ENCODE measurements at places on chromosomes 1 and 21.

DNA sequence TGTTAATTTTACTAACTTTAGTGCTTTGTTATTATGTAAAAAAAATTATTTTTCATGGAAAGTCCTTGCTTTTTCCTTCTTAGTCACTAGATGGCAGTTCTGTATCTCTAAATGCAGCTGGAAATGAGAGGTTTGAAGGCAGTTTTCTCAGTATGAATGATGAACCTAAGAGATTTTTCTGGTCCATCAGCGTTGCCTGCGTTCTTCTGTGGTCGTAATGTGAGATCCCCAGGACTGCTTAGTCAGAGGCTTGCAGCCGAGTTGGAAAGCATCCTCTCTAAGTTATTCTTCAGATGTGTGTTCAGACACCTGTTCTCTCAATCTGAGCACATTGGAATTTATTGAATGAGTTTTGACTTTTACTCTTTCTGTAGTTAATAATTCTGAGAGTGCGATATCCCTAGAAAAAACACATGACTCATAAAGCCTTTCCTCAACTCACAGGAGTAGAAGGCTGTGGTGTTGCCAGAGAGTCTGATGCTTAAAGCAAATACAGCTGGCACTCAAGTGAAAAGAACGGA is 99.3 kb downstream of the FMN2 start:
- peaks cover 16% of the 10 kb centered on the region for H3K36me3 ChIP-seq
- H3K27ac ChIP-seq: peak overlapping the region; percentile 75
- peaks cover 15% of the 10 kb centered on the region for H3K4me1 ChIP-seq
- no peak overlapping the region for H3K4me3 ChIP-seq
- DNase-seq: peak; percentile 49

DNA sequence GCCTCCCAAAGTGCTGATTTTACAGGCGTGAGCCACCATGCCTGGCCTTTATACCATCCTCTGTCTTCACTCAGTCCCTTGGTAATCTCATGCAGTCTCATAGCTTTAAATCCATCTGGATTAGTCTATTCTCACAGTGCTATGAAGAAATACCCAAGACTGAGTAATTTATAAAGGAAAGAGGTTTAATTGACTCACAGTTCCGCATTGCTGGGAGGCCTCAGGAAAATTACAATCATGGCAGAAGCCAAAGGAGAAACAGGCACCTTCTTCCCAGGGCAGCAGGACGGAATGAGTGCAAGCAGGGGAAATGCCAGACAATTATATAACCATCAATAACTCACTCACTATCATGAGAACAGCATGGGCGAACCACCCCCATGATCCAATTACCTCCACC is 49.1 kb upstream of the CPLANE2 start:
- H3K27me3 ChIP-seq: no peaks in the 10 kb centered on the region
- no peak for DNase-seq
- no peak overlapping the region for H3K4me3 ChIP-seq
- H3K36me3 ChIP-seq: 0 out of 2 replicates have a peak, but pooled peaks cover 2% of the 10 kb centered on the region
- no peaks in the 10 kb centered on the region for H3K4me1 ChIP-seq

GRCh38 chr1:181772714-181773113 is 288.8 kb downstream of the ZNF648 start:
- no peaks in the 10 kb centered on the region for H3K4me1 ChIP-seq
- no peaks in the 10 kb centered on the region for H3K36me3 ChIP-seq
- H3K4me3 ChIP-seq: no peak overlapping the region
- no peaks in the 10 kb centered on the region for H3K27me3 ChIP-seq
- H3K27ac ChIP-seq: no peak overlapping the region
- DNase-seq: no peak

DNA sequence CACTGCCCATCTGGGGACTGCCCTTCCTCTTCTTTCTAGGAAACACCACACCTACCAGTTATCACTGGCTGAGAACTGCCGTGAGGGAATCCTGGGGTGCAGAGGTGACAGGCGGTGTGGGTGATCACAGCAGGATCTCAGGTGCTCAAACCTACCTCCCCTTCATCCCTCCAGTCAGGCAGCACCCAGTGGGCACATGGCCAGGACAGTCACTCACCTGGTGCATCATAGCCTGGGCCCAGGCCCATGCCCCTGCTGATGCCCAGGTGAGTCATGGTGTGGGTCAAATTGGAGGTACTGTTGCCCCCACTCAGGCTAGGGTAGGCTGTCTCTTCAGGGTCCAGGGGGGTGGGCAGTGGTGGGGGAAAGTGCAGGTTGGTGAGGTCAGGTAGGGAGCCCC is 5.3 kb upstream of the DENND4B start:
- H3K27me3 ChIP-seq: no peaks in the 10 kb centered on the region
- H3K27ac ChIP-seq: no peak overlapping the region
- H3K4me3 ChIP-seq: no peak overlapping the region
- H3K36me3 ChIP-seq: peaks cover 9% of the 10 kb centered on the region
- peaks cover 22% of the 10 kb centered on the region for H3K4me1 ChIP-seq
- no peak for DNase-seq

DNA sequence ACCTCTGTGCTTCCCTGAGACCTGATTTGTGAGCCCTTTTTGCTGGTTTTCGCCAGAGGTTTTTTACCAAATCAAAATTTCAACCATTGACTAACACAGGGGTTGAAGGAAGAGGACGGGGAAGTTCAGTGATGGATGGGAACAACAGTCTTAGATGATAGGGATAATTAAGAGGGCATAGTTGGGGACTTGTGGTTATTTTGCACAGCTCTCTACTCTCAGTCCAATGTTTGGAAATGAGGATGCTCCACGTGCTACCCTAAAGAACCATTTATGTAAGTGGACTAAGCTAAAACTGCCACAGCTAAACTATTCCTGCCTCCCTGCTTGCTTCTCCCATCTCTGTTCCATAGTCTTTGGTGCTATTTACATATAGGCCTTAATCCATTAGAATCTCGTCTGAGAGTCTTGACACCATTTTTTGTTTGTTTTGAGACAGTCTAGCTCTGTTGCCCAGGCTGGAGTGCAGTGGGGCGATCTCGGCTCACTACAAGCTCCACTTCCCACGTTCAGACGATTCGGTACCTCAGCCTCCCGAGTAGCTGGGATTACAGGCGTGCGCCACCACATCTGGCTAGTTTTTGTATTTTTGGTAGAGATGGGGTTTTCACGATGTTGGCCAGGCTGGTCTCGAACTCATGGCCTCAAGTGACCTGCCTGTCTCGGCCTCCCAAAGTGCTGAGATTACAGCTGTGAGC is 684 bp upstream of the MCL1 start:
- no peak for DNase-seq
- no peaks in the 10 kb centered on the region for H3K4me1 ChIP-seq
- peaks cover 40% of the 10 kb centered on the region for H3K36me3 ChIP-seq

- no peaks in the 10 kb centered on the region for H3K27me3 ChIP-seq
- H3K4me3 ChIP-seq: no peak overlapping the region
- no peaks in the 10 kb centered on the region for H3K4me1 ChIP-seq
- peaks cover 54% of the 10 kb centered on the region for H3K36me3 ChIP-seq
Observed at GRCh38 chr1:97864615-97865014, 56.2 kb downstream of the DPYD start.

- H3K27me3 ChIP-seq: peaks cover 28% of the 10 kb centered on the region
- H3K27ac ChIP-seq: no peak overlapping the region
- no peak overlapping the region for H3K4me3 ChIP-seq
Observed at GRCh38 chr1:152759453-152760173, 1.8 kb downstream of the KPRP start.

GRCh38 chr1:219340796-219341195 is 167.1 kb downstream of the LYPLAL1 start:
- peak overlapping the region; percentile 28 for H3K27ac ChIP-seq
- H3K4me1 ChIP-seq: peaks cover 2% of the 10 kb centered on the region
- DNase-seq: no peak
- no peak overlapping the region for H3K4me3 ChIP-seq
- no peaks in the 10 kb centered on the region for H3K36me3 ChIP-seq

DNA sequence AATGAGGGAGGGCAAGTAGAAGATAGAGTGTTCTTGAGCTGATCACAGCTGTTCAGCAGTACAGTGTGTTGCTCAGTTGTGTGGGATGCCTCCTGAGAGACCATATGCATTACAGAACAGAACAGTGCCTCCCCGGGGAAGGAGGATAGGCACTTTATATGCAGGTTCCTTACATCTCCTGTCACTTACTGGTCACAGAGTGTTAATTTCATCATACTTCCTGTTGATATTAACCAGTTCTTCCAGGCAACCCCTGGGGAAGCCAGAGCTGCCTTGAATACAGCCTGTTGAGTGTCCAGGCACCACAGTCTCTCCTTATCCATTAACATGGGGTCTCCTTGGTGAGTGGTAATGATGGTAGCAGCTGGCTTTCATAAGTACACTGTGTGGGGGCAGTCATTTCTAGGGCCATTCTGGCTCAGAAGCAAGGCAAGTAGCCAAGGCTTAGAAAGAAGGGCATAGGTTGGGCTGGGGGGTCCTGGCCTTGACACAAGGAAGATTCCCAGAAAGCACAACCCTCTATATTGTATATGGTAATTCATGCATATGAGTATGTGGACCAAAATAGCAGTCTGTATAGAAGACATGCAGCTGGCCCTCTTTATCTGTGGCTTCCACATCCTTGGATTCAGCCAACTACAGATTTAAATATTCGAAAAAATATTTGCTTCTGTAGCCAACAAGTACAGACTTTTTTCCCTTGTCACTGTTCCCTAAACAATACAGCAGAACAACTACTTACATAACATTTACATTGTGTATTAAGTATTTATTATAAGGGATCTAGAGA is 142.4 kb downstream of the ZP4 start:
- no peaks in the 10 kb centered on the region for H3K4me1 ChIP-seq
- H3K4me3 ChIP-seq: no peak overlapping the region
- no peaks in the 10 kb centered on the region for H3K27me3 ChIP-seq
- H3K27ac ChIP-seq: no peak overlapping the region
- no peaks in the 10 kb centered on the region for H3K36me3 ChIP-seq

DNA sequence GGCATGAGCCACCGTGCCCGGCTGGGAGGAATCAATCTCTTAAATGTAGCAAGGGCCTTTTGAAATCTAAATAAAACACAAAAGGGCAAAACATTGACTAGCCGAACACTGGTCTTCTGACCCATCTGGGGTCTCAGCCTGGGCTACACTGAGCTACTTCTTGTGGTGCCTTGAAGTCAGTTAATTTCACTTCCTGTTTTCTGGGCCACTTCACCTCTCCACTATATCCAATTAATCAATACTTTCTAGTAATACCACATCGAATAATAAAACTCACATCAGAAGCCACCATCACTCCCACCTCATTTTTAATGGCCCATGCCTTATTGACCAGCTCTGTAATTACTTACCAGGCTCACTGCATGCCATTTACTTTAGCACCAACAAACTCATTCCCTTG is 138.0 kb upstream of the SAMSN1 start:
- no peaks in the 10 kb centered on the region for H3K4me1 ChIP-seq
- no peaks in the 10 kb centered on the region for H3K27me3 ChIP-seq
- no peak overlapping the region for H3K27ac ChIP-seq
- H3K36me3 ChIP-seq: no peaks in the 10 kb centered on the region

GRCh38 chr1:12577020-12577419 is 41.0 kb downstream of the DHRS3 start:
- no peak overlapping the region for H3K27ac ChIP-seq
- no peak for DNase-seq
- H3K4me1 ChIP-seq: peaks cover 6% of the 10 kb centered on the region

GRCh38 chr1:190129366-190129765 is 348.3 kb downstream of the BRINP3 start:
- no peaks in the 10 kb centered on the region for H3K36me3 ChIP-seq
- H3K27ac ChIP-seq: no peak overlapping the region
- DNase-seq: no peak
- H3K27me3 ChIP-seq: no peaks in the 10 kb centered on the region

- peaks cover 54% of the 10 kb centered on the region for H3K4me1 ChIP-seq
- no peaks in the 10 kb centered on the region for H3K36me3 ChIP-seq
- no peak for DNase-seq
- H3K4me3 ChIP-seq: no peak overlapping the region
- H3K27ac ChIP-seq: peak overlapping the region; percentile 81
- H3K27me3 ChIP-seq: no peaks in the 10 kb centered on the region
Observed at GRCh38 chr1:27543284-27543683, 53.3 kb upstream of the WASF2 start.

GRCh38 chr1:160489513-160490261 is 33.4 kb downstream of the SLAMF6 start:
- H3K36me3 ChIP-seq: no peaks in the 10 kb centered on the region
- H3K27me3 ChIP-seq: no peaks in the 10 kb centered on the region
- H3K27ac ChIP-seq: no peak overlapping the region
- DNase-seq: no peak
- no peaks in the 10 kb centered on the region for H3K4me1 ChIP-seq

DNA sequence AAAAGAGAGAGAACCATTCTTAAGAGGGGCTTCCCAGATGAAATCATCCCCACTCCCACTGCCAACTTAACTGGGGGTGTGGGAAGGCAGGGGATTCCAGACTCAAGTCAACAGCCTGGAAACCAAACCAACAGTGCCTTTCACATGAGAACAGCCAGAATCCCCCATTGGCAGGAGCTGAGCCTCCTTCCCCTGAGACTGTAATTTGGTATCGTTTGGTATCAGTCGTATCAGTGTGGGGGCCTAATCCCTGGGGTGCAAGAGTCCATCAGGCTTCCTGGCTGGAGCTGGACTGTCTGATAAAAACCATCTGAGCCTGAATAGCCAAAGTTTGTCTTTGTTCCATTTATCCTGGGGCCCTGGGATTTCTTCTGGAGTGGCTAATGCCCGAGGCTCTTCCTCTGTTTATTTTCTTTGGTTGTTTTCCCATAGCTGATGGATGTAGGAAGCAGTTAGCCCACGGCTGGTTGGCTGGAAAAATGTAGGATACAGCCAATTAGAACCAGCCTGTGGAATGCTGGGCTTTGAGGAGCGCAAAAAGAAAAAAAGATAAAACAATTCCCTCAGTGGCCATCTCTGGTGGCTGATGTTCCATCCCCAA is 84.6 kb downstream of the LAMC2 start:
- DNase-seq: peak; percentile 53
- H3K36me3 ChIP-seq: no peaks in the 10 kb centered on the region
- H3K4me1 ChIP-seq: peaks cover 13% of the 10 kb centered on the region
- H3K27ac ChIP-seq: peak overlapping the region; percentile 34

DNA sequence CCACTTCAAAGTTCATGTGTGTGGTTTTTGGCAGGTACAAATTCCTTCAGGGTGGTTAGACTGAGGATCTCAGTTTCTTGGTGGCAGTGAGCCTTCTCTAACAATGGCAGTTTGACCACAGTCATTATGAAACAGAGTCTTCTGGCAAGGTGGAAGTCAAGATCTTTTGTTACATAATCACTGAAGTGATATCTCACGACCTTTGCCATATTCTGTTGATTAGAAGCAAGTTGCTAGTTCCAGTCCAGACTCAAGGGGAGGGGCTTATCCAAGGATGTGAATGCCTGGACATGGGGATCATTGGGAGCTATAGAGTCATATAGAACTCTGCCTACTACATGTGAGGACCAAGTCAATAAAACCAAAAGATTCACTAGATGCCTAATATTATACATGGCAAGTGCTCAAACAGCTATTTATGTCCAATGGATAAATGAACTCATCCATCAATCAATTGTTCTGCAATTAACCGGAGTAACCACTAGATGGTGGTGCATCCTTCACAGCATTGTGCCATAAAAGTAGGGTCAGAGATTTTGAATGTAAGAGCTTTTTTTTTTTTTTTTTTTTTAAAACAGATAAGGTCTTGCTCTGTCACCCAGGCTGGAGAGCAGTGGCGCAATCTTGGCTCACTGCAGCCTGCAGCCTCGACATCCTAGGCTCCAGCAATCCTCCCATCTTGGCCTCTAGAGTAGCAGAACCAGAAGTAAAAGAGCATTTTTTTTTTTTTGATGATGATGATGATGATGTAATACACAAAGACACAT is 131.9 kb downstream of the CRB1 start:
- no peaks in the 10 kb centered on the region for H3K36me3 ChIP-seq
- peak overlapping the region; percentile 36 for H3K4me3 ChIP-seq
- H3K27me3 ChIP-seq: no peaks in the 10 kb centered on the region

- peaks cover 25% of the 10 kb centered on the region for H3K4me1 ChIP-seq
- no peaks in the 10 kb centered on the region for H3K36me3 ChIP-seq
- DNase-seq: no peak
- H3K27ac ChIP-seq: peak overlapping the region; percentile 97
- H3K4me3 ChIP-seq: peak overlapping the region; percentile 19
Observed at GRCh38 chr1:58849551-58849950, 65.7 kb upstream of the JUN start.

Measured in SK-N-SH (cell line).